ENCODE measurements at places on chromosomes 3 and 15. TPM values are rescaled to one million over a fixed set of nuclear protein-coding genes. Genes with fewer than 3 reads are reported as not detected.

- no peaks in the 10 kb centered on the region for H3K36me3 ChIP-seq
- no peak for DNase-seq
- no peak overlapping the region for H3K4me3 ChIP-seq
Measured at GRCh38 chr3:157572559-157573270, 69.5 kb upstream of the VEPH1 start.

DNA sequence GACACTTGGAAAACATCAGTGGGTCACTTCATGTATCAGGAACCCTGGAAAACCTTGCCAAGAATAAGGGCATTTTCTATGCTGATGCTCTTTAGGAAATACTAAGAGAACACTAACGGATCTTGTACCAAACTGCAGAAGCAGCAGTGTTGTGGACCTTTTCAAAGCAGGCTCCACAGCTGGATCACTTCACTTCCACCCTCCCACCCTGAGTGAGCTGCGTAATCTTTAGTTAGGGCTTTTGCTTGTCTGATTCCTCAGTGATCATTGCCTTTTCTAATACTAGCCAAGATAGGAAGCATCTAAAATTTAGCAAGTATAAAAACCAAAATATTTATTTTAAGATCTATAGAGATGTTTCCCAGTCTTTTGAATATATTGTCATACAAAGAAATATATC is 229.0 kb downstream of the EPHA6 start:
- no peak overlapping the region for H3K4me3 ChIP-seq
- no peaks in the 10 kb centered on the region for H3K36me3 ChIP-seq
- no peak for DNase-seq
- H3K27me3 ChIP-seq: no peaks in the 10 kb centered on the region
- H3K27ac ChIP-seq: no peak overlapping the region

The GXYLT2 gene
- polyA plus RNA-seq: 1.4 TPM

The SRP14 gene
- polyA plus RNA-seq: 272 TPM

The ACAN gene
- polyA plus RNA-seq: not detected

The NEK10 gene
- 0.98 TPM for polyA plus RNA-seq

All from keratinocyte (primary cell).